ENCODE measurements at places on chromosomes 7 and 10.

- no peak for DNase-seq
Measured at GRCh38 chr10:34666008-34666704, 148.9 kb downstream of the PARD3 start.

GRCh38 chr10:133388973-133389818 lies 4.8 kb upstream of the MTG1 start:
- no peak for DNase-seq

GRCh38 chr7:95682913-95683312 lies 86.6 kb upstream of the PDK4 start:
- no peak for DNase-seq

GRCh38 chr10:15137036-15137359 lies 31.5 kb downstream of the NMT2 start:
- DNase-seq = no peak

- no peak for DNase-seq
Measured at GRCh38 chr10:31134311-31134952, 102.8 kb upstream of the ZNF438 start.

DNA sequence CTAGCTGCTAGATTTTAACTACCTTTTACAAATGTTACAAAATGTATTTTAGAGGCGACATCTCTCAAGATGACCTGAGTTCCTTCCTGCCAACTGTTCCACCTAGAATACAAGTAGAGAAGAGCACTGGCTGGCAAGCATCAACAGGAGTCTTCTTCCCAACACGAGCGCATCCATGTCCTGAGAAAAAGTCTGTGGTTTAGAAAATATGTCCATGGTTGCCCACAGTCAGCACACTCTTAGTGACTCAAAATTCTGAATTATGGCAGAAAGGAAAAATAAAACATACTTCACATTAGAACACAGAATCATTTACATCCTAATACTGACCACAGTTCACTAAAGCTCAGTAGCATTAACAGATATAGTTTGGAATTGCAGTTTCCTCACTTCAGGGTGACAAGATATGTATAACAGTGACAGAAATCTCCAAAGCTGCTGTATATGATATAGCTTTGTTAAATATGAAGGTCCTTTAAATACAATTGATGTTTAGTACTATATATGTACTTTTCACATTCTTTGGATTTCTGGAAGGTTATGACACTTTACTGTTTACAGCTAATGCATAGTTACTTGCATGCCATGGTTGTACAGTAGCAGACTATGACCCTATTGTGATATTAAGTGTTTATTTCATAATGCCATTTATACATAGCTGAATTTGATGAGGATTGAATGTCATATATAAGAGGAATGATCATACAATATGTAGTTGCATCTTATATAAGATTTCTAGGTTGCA lies 327.1 kb downstream of the GFRA1 start:
- DNase-seq = no peak

DNA sequence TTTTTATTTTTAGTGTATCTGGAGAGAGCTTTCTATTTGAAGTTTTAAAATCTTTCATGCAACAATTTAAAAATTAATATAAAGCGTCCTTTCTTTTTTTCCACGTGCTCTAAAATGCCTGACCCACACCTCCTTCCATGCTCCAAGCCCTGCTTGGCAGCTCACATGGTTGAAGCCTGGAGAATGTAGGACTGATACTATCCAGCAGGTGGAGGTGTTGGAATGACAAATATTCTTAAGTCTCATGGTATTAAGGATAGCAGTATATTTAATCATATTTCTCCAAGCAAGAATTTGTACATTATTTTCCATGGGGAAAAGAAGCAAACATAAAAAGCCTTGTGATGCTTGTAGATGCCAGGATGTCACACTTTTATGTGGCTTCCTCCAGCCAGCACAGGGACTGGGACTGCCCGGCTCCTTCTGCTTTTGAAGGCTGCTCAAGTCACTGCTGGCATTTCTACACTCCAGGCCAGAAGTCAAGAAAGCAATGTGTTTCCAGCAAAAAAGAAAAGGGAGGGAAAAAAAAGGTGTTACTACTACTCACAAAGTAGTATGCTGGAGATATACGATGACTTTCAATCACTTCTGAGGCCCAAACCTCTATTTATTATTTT lies 49.7 kb downstream of the BZW2 start:
- DNase-seq = no peak

DNA sequence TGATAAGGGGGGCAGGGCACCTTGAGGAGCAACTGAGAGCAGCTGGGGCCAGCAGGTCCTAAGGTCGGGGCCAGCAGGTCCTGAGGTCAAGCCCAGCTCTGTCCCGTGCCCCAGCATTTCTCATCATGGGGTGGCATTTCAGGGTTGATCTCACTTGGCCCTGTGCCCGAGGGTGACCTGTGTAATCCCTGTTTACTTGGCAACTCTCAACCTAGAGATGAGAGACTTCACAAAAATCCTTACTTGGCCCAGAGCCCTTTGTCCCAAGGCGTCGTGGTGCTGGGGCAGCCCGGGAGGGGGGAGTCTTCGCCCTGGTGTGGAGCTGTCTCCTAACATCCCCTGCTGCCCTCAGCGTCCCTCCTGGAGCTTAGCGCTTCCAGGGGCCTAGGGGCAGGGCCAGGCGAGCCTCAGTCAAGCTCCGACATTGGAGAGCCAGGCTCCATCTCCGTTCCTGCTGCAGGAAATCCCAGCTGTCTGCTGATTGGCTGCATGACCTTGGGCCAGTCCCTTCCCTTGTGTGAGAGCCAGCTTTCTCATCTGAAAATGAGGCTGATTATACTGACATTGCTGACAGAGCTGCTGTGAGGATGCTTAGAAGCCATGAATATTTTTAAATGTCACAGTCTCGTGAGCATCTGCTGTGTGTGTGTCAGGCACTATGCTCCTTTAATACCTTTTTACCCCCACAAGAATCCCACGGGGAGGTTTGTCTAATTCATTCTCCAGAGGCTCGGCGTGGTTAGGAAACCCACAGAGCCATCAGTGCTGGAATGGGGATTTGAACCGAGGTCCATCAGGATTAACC lies 94.3 kb downstream of the ZMIZ1 start:
- DNase-seq = no peak

GRCh38 chr7:135316648-135317313 lies 83.1 kb downstream of the STRA8 start:
- DNase-seq = no peak

DNA sequence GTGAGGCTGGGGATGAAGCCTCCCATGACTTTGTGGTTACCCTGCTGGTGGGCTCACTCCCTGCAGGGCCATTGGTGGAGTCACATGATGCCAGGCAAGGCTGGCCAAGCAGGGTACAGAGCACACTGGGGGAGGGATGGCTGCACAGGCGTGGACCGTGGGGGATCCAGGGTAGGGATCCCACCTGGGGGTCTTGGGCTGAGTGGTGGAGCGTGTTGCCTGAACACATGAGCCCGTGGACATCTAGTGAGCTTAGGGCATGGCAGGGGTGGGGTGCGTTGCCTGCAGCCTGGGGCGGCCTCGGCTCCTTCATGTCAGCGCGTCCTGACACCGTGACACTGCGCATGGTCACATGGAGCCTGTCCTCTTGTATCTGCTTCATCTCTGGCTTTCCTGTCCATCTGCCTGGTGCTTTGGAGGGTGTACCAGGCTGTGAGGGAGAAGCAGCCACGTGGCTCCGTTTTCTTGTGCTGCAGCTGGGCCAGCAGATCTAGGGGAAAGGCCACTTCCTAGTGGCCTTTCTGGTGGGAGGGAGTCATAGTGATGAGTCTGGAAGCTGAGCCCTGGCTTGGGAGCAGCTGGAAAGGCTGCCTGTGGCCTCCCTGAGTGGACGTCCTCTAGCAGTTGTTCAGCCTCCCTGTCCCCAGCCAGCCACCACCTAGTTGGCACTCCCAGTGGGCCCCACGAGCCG lies 96.2 kb downstream of the LHPP start:
- no peak for DNase-seq

DNA sequence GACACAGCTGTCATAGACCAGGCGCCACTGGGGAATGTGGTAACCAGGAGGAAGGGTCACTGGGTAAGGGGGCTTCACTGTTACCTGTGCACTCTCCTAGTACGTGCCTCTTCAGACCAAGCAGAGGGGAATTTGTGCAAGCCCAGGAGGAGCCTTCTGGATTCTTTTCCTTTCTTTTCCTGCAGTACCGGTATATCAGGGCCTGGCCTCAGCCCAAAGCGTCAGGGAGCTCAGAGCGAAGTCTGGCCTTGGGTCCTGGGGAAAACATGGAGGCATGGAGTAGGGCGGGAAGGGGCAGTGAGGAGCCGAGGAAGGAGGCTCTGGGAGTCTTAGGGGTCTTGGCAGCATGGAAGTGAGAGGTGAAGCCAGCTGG lies 133.6 kb upstream of the GDF10 start:
- no peak for DNase-seq

GRCh38 chr7:75856536-75856935 lies 22.3 kb upstream of the RHBDD2 start:
- no peak for DNase-seq

DNA sequence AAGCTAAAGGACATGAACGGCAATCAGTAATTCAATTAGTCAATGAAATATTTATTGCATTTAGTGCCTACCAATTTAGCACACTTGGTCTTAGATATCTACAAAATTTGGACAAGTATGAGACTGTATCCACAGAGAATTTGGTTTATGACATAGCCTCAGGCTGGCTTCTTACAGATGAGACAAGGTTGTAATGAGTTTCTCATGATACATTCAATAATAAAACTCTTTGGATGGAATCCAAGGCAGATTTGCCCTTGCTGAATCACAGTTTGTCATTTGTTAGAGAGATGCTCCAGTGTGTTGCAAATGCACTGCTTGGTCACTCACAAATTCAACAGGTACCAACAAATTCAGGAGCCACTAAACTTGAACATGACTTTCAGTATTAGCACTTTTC lies 162.5 kb downstream of the GPR37 start:
- no peak for DNase-seq

DNA sequence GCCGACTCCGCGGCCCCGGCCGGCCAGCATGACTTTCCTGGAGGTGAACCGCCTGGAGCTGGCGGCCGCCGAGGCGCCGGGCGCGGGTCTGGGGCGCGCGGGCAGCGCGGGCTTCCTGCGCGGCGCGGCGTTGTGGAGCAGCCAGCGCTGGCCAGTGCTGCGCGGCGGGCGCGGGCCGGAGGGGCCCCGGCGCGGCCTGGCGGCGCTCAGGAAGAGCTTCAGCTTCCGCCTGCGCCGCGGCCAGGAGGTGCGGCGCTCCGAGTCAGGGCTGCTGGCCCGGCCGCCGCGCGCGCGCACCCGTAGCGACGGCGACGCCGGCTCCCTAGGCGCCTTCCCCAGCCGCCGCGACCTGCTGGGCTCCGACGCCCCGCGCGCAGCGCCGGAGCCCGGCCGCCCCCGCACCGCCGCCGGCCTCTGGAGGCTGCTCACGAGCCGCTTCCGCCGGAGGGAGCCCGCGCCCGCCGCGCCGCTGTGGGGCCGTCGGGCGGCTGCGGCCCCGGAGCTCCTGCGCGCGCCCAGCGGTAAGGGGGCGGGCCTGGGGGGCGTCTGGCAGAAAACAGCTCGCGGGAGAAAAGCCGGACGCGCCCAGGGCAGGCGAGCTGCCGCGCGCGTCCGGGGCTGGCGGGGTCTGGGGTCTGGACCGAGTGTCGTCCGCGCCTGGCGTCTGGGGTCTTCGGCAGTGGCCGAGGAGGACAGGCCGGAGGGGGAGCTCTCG lies 29.0 kb downstream of the AGAP3 start:
- DNase-seq = no peak

- no peak for DNase-seq
Measured at GRCh38 chr10:2893158-2893845, 174.0 kb upstream of the PFKP start.

DNA sequence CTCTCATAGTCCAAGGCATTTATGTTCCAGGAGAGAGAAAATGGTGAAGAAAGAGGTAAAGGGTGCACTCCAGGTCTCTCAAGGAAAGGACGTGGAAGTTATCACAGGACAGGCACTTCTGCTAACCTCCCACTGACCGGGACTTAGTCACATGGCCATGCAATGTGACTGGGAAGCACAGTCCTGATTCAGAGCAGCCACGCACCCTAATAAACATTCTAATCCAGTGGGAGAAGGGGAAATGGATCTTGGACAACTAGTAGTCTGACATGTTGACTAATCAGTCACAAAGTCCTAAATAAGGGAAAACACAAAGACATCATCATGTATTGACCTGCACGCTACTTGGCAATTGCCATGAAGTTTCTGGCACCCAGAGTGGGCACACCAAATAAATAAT lies 417.5 kb upstream of the ZMIZ1 start:
- no peak for DNase-seq

GRCh38 chr7:90580051-90580450 lies 16.1 kb upstream of the CDK14 start:
- DNase-seq = no peak

- no peak for DNase-seq
Measured at GRCh38 chr7:80247144-80247543, 112.5 kb downstream of the GNAI1 start.

GRCh38 chr10:21314906-21315644 lies 210.4 kb downstream of the SKIDA1 start:
- no peak for DNase-seq

GRCh38 chr10:62188021-62188616 lies 80.5 kb downstream of the RTKN2 start:
- DNase-seq = no peak

- no peak for DNase-seq
Measured at GRCh38 chr10:89665302-89665701, 20.3 kb upstream of the PANK1 start.

DNA sequence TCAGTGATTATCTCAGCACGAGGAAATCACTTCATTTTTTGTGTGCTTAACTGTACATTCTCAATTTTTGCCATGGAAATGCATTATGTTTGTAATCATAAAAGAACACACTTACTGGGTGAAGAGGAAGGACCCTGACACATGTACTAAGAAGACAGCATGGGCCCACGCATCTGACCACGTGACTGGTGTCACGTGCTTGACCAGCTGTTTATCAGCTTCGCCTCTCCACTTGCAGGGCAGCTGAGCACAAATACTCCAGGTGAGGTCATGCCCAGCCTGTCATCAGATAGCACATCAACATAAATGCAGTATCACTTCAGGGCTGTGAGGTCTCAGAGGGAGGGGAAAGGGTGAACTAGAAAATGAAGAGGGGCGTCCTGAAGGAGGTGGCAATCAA lies 179.8 kb downstream of the EBF3 start:
- DNase-seq = no peak

- DNase-seq = no peak
Measured at GRCh38 chr7:92655346-92655884, 65.2 kb upstream of the FAM133B start.

- DNase-seq = no peak
Measured at GRCh38 chr10:79286318-79286951, 60.8 kb upstream of the PPIF start.

DNA sequence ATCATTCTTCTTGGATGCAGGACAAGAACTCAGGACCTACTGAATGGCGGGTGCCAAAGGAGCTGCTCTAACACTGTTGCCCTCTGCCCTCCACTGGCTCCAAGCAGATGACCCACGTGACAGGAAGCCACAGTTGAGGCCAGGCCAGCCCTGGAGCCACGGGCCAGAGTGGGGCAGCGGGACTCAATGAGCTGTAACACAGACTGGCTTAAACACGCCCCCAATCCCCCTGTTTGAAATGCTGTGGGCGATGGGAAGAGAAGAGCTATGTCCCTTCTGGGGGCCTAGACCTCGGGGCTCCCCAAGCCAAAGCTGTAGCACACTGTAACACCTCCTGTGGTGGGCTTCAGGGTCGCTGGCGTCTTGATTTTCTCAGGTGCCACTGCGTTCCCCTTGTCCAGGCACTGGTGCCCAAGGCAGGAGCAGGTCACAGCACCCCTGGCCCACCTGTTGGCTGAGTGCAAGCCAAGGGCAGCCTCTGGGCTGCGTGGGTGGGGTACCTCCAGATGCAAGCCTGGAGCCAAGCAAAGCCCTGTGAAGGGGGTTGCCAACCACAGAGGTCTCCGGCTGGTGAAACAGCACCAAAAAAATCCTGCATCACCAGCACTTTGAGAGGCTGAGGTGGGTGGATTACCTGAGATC lies 18.6 kb upstream of the ZMIZ2 start:
- DNase-seq = no peak

Data from cerebellar nuclear complex (tissue), 1 donor.